ENCODE measurements at places on chromosomes 1 and 21.

- DNase-seq = no peak
Measured at GRCh38 chr1:20601129-20601825, 12.4 kb downstream of the CDA start.

GRCh38 chr1:228486596-228487335 is 416 bp upstream of the RNF187 start:
- peak; percentile 69 for DNase-seq

DNA sequence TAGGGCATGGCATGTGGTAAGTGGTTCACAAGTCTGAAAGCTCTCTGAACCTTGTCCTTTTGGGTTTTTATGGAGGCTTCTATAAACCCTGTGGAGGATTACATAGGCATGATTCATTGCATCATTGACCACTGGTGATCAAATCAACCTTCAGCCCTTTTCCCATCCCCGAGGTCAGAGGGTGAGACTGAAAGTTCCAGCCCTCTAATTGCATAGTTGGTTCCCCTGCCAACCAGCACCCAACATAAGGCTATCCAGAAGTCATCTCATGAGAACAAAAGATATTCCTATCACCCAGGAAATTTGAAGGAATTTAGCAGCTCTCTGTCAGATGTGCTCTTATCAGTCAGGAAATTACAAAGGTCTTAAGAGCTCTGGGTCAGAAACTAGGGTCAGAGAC is 89.5 kb upstream of the ARTN start:
- DNase-seq = no peak

GRCh38 chr21:29343519-29343918 is 44.8 kb downstream of the BACH1 start:
- no peak for DNase-seq

GRCh38 chr1:43880604-43881003 is 53.0 kb upstream of the ARTN start:
- no peak for DNase-seq

GRCh38 chr1:17056551-17056950 is 2.7 kb upstream of the SDHB start:
- DNase-seq = no peak

DNA sequence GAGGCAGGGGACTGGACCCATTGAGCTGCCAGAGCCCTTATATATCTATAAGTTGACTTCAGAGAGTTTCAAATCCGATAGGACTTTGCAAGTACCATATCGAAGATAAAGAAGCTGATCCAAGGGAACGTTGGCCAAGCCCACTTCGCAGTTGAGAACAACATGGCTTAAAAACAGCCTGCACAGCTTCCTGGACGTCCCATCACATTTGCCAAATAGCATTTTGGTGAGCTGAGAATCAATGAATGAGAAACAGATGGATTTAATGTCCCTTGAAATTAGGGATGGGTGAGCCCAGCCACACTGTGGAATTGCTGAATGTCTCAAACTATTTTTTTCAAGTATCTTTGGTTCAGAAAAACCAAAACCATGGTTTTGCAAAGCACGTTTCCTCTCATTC is 64.8 kb downstream of the KCNJ15 start:
- DNase-seq = no peak

DNA sequence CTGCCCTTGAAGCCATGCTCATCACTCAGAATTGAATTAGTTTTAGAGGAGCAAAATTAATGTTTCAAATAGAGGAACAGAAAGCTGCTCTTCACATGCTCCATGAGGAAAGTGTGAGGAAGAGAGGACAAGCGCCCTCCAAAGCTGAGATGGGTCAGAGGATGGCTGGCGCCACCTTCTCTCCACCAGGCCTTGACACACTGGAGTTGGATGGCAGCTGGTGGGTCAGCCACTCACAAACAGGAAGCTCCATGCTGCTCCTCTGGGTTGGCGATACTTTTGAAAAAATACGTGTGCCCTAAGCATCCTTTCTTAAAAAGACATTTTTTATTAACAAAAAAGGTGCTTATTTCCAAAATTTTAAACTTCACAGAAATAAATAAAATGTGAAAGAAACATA is 3.1 kb upstream of the CD2 start:
- DNase-seq = peak; percentile 27

DNA sequence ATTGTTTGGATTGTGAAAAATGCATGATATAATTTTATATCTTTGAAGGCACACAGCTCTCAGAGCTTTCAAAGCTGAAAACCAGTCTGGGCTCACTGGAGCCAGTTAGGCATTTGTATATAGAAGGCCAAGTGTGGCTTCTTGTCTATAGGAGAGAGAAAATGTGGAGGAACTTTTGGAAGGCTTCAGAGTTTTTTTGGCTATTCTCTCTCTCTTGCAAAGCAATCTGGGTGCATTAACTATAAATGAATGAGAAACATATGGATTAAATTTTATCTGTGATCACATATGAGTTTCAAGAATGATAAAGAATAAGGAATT is 216.7 kb upstream of the HOOK1 start:
- DNase-seq = no peak

DNA sequence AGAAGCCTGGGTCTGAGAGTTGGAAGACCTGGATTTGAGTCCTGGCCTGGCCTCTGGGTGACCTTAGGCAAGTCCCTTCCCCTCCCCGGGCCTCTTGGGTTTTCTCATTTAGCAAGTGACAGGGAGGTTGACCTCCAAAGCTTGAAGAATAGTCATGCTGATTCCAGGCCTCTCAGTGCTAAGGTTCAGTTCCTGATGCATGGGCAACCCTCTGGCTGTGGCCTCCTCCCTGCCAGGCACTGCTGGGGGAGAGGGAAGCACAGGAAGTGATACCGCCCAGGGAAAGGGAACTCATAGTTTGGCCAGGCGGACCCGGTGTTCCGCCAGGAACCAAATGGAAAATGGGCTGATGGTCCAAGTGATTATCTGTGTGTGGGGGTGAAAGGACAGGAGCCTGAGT is 23.6 kb upstream of the WASF2 start:
- no peak for DNase-seq

DNA sequence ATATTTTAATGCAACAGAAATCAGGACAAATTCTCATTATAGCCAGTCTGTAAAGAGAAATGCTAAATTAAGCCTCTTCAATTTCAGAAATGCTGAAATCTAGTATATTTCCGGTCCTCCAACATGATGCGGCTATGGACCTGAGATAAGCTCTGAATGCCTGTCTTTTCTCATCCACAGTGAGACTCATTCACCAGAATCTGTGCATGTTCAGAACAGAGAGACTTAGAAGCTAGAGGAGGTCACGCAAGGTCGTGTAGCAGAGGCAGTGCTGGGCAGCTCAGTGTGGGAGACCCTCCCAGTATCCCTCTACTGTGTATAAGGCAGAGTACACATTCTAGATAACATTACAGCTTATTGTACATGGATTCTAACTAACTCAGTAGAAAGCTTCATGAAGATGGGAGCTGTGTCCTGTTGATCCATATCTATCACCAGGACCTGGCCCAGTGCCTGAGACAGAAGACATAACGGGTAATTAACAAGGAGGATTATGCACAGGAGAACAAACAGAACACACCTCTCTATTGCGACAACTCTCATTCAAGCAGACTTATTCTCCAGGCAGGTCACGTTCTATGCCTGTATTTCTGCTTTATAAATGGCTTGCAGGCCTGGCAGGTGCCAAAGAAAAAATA is 97.0 kb upstream of the COA6 start:
- no peak for DNase-seq

GRCh38 chr1:211708926-211709325 is 33.5 kb upstream of the NEK2 start:
- no peak for DNase-seq

DNA sequence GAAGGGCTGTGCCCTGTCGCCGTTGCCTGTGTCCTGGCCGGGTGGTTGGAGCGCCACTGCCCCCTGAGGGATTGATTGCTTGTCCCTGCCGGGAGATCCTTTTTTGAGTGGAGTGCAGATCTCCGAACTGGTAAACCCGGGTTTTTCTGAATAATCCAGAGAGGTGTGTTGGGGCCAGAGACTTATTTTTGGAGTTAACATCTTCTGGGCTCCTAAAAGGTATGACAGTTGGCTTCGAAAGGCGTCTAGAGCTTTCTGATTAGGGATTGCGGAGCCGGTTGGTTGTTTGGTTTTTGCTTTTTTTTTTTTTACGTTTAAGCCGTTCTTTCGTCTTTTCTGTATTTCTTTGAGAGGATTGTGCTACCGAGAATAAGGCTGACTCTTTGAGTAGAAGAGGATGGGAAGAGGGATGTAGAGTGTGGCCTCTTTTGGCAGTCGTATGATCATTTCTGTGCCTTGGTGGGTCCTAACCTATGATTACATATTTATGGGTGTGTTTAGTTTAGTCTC is 756 bp downstream of the RLF start:
- DNase-seq = peak; percentile 2
